ENCODE measurements at places on chromosomes 16 and 17. TPM values are rescaled to one million over a fixed set of nuclear protein-coding genes. Genes with fewer than 3 reads are reported as not detected.
A peak's percentile ranks its signal among the peaks of the same experiment; 100 is the strongest.

- DNase-seq: peak; percentile 32
Measured at GRCh38 chr16:62190426-62190825, 154.2 kb upstream of the CDH8 start.

DNA sequence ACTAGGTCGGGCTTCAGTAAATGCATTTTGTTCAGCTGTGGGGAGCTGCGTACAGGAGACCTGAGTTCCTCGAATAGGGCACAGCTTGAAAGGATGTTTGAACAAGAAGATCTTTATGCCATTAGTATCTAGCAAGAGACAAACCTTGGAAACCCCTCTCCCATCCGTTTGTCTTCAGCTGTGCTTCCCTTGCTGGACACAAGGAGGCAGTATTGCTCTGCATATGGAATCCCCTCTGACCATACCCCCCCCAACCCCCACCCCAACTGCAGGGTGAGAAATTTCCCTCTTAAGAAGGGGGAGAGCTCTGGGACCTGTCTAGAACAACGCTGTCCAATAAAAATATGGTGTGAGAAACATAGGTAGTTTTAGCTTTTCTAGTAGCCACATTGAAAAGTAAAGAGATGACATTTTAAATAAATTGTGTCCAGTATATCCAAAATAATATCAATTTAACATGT is 1.6 kb downstream of the MRM1 start:
- DNase-seq: peak; percentile 74

- DNase-seq: no peak
Measured at GRCh38 chr17:38674014-38674748, 576 bp downstream of the EPOP start.

Gene NPIPA2
- not detected for total RNA-seq

Gene TMEM92
- not detected for total RNA-seq

DNA sequence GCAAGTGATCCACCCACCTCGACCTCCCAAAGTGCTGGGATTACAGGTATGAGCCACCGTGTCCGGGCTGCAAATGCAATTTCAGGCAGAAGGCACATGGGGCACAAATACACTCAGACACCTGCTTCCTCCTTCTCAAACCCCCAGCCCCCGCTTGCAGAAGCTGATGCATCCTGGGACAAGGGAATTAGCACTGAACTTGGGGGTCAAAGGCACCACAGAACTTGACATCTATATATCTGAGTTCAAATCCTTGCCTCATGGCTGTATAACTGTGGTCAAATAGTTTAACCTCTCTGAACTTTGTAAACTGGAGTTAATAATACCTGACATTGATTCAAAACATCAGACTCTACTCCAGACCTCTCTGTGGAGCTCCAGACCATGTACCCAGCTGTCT is 4.1 kb upstream of the ARL5C start:
- no peak for DNase-seq

Gene PLCG2
- total RNA-seq: 10.4 TPM

DNA sequence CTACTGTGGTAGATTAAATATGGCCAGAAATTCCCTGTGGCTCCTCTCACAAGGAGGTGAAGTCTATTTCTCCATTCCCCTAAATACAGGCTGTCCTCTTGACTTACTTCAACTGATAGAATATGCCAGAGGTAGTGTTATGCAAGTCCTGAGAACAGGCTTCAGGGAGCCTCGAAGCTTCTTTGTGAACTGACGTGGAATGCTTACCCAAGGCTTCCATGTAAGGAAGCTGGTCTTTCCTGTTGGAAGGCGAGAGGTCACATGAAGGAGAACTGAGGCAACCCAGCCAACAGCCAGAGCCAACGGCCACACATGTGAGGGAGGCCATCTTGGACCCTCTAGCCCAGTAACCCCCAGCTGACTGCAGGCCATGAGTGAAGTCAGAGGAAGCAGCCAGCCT is 267.9 kb downstream of the MRTFB start:
- DNase-seq: no peak

Data from tongue (tissue), 3 donors.